ENCODE measurements at places on chromosomes 7 and 10.

- no peak for DNase-seq
These were observed 206.3 kb downstream of the THSD7A start for GRCh38 chr7:11625669-11626068.

GRCh38 chr10:11475831-11476434, 135.5 kb downstream of the USP6NL start:
- no peak for DNase-seq

DNA sequence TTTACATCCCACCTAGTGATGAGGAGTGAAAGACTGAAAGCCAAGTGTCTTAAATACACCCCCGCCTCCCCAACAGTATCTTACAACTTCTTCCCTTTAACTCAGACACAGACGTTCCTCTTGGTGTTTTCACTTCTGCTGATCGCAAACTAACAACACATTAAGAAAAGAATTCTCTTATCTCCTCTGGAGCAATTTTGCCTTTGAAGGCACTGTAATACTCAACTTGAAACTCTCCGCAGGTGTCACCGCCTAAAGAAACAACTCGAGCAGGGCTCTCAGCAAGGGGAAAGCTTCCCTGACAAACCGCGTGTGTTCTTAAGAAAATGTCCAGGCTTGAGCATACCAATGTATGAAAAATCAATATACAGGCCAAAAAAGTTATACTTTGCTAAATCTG, 452 bp downstream of the SEMA3C start:
- no peak for DNase-seq

DNA sequence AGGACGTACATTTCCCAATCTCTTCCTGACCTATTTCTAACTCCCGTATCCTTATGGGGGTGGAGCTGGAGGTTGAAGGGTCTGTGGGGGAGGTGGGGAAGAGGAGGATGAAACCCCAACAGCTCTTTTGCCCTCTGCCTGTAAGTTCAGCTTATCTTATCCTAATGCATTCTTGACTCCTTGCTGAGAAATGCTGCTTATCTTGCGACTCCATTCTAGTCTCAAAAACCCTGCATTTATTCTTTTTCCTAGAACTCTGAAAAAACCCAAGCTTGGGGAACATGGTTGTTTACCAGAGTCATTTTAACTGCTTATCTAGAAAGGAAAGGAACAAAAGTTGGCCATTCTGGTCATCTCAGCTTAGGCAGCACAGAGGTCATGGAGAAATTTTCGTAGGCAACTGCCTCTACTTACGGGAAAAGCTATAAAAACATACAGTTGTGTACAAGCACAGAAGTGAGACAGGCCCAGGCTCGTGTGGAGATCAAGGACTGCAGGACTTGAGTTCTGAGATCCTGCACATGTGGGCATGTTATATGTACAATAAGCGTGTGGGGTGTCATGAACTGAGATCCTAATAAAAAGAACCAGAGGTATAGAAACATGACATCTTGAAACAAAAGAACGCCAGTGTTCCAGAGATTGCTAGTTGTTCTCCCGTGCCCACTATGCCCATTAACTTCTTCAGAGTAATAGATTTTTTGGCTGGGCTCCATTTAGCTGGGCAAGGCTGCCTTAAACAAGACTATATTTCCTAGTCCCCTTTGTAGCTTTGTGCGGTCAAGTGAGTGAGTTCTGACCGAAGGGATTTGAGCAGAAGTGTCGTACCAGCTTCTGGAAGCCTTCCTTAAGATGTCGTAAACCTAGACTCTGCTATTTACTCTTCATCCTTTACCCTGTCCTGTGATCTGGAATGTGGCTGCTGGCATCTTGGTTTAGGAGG, 9.6 kb downstream of the INMT start:
- no peak for DNase-seq

DNA sequence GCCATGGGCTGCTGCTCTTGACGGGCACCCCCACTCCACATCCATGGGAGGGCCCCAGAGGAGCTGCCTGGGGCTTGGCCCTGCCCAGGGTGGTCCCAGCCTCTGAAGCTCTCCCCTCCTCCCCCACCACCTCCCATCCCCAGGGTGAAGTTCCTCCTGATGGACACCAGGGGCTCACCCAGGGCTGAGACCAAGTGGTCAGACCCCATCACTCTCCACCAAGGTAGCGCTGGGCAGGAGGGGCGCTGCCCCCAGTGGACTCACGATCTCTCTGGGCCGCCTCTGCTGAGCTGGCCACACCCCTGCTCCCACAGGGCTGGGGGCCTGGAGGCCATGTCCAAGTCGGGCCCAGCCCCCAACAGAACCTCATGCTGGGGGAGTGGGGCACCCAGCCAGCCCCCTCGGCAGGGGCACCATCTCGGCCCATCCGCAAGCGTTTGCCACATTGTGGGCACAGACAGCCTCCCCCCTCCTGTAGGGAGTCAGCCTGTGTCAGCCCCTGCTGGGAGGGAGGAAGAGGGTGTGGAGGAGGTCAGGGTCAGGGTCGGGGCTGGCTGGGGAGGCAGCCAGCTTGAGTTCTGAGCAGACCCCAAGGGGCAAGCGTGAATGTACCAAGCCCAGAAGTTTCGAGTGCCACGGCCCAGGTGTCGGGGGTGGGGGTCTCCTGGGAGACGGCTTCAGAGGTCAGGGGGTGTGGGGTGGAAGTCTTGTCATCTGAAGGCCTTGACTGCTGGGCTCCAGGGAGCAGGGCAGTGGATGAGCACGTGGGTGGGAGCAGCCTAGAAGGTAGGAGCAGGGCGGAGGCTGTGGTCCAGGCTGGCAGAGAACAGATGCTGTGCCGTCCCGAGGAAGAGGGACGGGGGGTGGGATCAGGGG, 2.8 kb downstream of the UPK3B start:
- peak; percentile 5 for DNase-seq

GRCh38 chr7:66807736-66808135, 67.2 kb downstream of the RABGEF1 start:
- DNase-seq, result no peak

DNA sequence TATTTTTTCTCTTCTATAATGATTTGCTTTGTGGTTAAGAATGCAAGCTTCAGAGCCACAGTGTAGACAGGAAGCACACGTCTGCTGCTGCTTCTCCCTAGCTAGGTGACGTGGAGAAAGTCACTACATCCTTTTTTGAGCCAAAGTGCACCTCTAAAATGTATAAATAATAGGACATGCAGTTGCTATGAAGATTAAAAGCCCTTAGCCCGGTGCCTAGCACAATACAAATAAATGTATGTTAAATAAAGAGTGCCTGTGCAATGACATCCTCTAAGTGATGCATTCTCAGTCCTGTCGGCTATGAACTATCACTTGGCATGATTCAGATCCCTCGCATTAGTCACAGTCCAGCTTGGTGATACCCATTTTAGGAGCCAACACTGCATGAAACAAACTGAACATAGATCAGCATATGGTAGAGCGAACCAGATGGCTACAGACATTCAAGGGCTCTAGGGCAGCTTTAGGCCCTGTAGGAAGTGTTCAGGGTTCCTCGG, 4.8 kb upstream of the TRDMT1 start:
- peak; percentile 57 for DNase-seq

DNA sequence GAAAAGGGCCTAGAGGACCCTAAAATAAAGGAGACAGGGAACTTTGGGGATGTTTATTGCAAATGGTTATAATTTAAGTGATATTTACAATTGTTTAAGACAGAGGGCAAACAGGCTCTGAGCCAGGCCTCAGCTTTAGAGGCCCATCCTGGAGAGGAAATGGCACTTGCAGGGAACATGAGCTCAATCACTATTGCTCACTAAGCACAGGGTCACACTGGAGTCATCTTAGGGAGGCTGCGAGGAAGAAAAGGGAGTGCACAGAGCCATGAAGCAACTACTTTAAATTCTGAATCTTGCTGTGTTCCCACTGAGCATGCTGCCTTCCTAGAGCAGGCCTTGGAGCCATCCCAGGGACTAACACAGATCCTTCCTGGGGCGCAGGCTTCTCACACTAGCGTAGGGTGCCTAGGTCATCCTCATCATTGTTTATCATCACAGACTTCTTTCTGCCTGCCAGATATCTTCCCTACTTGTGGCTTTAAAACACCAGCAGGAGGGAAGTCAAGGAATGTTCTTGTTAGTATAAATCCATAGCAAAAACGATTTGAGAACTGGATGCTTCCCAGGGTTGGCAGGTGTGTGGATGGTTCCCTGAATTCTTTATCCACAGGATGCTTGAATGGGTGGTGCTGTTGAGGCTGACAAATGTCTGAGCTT, 12.7 kb upstream of the DNAJB12 start:
- DNase-seq, result no peak
